GM12891 (cell line): ENCODE measurements at places on chromosomes 4 and X.

DNA sequence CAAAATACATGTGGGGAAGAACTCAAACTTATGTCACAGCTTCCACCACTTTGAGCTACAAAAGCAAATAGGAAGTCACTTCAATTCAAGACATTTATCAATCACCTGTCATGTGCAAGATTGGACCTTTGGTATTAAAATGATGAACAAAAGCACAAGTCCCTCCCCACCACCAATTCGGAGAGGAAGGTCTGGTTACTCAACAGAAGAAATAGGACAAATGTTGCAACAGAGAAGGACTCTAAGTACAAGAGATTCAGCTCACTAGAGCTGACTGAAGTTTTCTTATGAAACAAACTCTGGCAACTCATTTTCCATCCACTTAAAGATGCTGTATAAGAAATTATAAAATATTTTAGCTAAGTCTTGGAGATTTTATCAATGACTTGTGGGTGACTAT lies 16.0 kb upstream of the MMRN1 start:
- DNase-seq: no peak

DNA sequence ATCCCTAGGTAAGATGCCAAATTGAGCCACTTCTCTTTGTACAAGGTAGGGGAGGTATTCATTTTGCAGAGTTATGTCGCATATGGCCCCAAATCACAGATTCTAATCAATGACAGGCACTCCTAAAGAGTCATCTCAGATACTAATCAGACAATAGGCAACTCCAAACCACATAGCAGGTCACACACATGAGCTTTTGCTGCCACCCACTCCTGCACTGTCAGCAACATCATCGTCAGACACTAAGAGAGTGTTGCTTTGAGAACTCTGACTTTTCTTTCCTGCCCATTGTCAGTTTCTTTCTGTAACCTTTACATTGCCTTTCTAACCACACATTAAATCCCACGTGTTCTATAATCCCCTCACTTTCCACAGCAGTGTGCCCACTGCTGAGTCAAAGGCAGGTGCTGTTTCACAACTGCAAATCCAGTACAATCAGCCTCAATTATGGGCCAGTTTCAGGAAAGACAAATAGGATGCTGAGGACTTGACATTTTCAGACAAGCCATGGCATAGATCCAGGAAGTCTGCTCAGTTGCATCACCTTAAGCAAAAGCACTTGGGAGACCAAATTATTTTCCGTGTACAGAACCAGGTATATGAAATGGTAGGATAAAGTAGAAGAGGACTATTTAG lies 23.5 kb downstream of the TMEM31 start:
- no peak for DNase-seq

DNA sequence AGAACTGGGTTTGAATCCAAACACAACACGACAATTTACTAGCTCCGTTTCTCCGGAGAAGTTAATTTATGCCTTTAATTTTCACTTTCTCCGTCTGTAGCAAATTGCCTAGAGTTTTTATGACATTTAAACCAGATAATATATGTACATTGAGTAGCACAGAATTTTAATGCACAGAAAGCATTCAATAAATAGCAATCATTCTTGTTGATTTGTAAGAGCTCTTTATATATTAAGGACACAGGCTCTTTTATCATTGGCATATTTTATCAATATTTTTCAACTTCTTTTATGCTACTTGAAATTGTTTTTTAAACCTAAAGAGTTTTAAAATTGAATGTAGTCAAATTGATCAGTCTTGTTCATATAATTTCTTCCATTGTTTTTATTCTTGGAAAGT lies 99.6 kb upstream of the PPP2R3B start:
- no peak for DNase-seq

- no peak for DNase-seq
Measured at GRCh38 chrX:103275947-103276567, 493 bp downstream of the TCEAL5 start.

- DNase-seq: no peak
Measured at GRCh38 chr4:14726877-14727361, 275.4 kb upstream of the CPEB2 start.

GRCh38 chr4:186958726-186959350 lies 235.2 kb upstream of the FAT1 start:
- DNase-seq: no peak

GRCh38 chr4:82745173-82745842 lies 53.3 kb downstream of the SCD5 start:
- DNase-seq: no peak

GRCh38 chr4:155434366-155434765 lies 57.6 kb upstream of the MAP9 start:
- DNase-seq: no peak

DNA sequence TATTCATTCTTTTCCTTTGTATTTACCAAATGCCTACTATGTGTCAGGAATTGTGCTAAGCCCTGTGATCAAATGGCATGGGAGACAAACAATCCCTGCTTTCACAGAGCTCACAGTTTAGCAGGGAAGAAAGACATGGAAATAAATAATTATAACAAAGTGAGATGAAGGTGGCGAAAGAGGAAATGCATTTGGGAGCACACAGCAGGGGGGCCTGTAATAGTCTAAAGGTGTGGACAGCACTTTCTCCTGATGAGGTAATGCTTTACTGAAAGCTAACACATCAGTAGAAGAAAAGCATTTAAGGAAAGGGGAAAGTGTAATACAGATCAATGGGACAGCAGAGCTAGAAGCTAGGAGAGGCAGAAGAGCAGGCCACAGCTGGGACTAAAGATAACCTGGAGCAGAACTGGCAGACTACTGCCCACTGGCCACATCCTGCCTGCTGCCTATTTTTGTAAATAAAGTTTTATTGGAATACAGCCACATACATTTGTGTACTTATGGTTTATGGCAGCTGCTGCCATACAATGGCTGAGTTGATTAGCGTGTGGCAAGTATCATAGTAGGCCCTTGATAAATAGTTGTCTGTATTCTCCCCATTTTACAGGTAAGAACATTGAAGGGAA lies 67.1 kb upstream of the TAPT1 start:
- no peak for DNase-seq

GRCh38 chr4:151430740-151431457 lies 21.9 kb downstream of the FHIP1A start:
- DNase-seq: no peak

GRCh38 chrX:43551590-43551989 lies 104.5 kb upstream of the MAOA start:
- no peak for DNase-seq

DNA sequence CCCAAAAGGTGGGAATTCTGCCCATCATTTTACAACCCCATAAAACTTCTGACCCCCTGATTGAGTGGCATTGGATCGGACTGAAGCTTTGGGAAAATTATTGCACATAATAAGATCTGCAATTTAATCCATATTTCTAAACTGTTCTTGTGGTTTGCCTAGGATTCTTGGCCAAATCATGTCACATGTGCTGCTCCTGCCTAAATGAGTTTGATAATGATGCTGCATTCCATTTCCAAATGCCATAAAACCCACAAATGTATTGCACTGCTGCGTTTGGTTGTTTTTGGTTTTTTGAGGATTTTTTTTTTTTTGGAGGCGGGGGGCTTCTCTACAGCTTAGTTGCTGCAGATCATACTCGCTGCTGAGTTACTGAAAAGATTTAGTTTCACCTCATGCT lies 153.6 kb downstream of the QDPR start:
- no peak for DNase-seq

- no peak for DNase-seq
Measured at GRCh38 chr4:140047786-140048185, 106.2 kb downstream of the MAML3 start.

DNA sequence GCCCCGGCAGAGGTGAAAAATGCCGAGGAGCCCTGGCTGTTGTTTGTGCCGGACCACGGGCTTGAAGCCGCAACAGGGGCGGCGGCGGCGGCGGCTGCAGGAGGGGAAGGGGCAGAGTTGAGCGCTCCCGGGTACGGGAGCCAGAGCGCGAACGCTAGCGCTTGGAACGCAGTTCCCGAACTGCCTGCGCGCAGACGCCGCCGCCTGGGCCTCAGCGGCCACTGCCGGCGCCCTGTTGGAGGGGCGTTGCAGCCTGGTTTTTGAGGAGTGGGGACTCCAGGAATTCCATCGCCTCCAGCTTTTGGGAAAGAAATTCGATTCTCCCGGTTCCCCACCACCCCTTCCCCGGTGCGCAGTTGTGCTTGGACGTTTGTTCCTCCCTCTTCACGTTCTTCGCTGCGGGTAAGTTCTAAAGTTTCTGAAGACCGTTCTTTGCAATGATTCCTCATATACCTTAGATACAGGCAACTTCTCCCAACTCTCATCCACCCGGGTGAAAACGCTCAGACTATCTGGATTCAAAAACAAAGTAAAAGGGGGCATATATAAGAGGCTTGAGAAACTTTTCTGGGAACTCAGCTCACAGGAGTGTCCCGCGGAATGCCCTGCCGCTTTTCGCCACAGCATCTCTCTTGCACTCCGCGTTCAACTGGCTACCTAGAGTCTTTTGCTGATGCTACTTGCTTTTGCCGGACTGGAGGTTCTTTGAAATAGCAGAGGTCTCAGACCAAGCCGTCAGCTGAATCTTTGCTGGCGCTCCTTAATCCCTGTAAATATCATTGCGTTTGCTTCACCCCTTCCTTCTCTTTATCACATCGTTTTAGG lies 1.0 kb downstream of the FAT4 start:
- DNase-seq: no peak

- no peak for DNase-seq
Measured at GRCh38 chr4:156100651-156101050, 147.0 kb upstream of the CTSO start.

GRCh38 chrX:38871129-38872029 lies 70.1 kb downstream of the MID1IP1 start:
- no peak for DNase-seq

DNA sequence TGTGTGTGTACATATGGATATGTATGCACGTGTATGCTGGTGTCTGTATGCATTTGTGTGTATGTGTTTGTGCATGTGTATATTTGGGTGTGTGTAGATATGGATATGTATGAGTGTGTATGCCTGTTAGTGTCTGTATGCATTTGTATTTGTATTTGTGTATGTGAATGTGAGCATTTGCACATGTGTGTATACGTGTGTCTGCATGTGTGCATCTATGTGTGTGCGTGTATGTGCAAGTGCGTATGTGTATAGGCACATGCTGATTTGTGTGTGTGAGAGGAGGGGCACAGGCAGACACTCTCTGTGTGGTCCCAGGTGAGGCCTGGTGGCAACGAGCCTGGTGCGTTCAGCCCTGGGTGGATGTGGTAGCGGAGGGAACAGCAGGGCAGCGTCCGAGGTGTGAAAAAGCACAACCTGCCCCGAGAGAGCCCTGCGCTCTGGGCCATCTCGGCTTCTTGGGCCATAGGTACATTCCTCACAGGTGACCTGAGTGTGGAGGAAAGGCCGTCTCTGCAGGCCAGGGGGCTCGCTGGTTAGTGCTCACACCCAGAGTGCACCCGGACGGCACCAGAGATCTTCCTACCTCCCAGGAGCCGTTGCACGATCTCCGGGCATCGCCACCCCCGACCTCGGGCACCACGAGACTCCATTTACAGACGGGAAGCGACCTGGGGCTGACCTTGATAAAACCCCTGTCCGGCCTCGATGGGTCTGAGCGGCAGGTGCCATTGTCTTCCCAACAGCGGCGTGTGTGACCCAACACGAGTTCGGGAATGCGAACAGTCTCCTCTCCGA lies 45.0 kb downstream of the ASMT start:
- DNase-seq: no peak

- DNase-seq: no peak
Measured at GRCh38 chr4:114444211-114444610, 154.4 kb upstream of the UGT8 start.

DNA sequence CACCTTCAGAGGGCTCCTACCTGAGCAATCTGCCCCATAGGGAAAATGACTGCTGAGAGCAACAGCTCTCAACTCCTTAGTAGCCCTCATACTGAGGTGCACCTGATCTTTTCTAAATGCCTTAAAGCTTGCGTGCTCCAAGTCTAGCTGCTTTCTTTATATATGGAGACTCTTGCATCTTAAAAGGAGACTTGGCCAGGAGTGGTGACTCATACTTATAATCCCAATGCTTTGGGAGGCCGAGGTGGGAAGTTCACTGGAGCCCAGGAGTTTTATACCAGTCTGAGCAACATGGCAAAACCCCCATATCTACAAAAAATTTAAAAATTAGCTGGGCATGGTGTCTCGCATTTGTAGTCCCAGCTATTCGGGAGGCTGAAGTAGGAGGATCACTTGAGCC lies 78.1 kb upstream of the TRIM2 start:
- no peak for DNase-seq

- no peak for DNase-seq
Measured at GRCh38 chr4:69995526-69996016, at the start of gene STATH. Gene STATH, plus strand, starts transcription at chr4:69995966. Its CDS starts 2,472 bp downstream, at chr4:69998438.

GRCh38 chr4:183244506-183244905 lies 75.6 kb downstream of the CLDN22 start:
- no peak for DNase-seq
